ENCODE measurements at places on chromosomes 1 and 21. TPM values are rescaled to one million over a fixed set of nuclear protein-coding genes. Genes with fewer than 3 reads are reported as not detected.

Gene INSRR
- polyA plus RNA-seq, result 3.9 TPM

DNA sequence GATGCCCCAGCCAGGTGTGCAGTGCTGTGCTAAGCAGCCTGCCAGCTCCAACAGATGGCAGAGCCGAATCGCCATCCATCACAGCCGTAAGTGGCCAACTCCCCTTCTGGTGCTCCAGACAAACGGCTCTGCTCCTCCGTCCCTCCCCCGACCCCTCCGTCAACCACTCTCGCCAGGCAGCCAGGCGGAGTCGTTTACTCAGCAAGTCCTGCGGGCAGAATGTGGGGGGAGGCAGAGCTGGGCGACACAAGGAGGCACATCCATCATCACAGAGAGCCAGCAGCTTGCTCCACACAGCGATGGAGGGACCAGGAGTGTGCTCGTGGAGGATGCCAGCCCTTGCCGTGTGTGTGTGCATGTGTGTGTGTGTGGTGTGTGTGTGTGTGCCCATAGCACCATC lies 206.6 kb upstream of the GRIK3 start:
- DNase-seq, result no peak

DNA sequence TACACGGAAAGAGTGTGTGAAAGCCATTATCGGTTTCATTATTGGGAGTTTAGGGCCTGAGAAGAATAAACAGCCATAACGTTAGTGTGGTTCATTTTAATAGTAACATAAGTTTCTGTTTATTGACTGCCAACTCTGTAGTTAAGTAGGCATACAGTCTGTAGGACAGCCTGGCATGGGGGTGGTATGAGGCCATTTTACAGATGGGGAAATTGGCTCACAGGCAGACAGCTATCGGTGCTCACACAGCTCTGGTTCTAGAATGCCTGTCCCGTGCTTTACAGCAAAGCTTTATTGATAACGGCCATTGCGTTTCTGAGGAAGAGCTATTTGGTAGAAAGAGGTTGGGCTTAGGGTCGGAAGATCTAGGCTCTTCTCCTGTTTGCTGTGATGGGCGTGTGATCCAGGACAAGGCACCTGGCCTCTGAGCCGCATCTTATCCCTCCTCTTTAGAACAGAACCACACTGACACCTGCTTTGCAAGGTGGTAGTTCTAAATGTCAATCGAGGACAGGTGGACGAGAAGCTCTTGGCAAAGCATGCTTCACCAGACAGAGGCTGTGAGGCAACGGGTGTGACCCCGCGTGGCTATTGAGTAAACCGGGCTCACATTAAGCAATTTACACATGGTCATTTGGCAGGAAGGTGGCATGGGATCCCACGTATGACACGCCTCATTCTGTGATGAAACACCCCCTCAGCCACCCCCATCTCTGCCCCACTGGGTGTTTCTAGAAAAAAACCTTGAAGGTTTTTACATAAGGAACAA lies 14.9 kb downstream of the ETS2 start:
- no peak for DNase-seq

DNA sequence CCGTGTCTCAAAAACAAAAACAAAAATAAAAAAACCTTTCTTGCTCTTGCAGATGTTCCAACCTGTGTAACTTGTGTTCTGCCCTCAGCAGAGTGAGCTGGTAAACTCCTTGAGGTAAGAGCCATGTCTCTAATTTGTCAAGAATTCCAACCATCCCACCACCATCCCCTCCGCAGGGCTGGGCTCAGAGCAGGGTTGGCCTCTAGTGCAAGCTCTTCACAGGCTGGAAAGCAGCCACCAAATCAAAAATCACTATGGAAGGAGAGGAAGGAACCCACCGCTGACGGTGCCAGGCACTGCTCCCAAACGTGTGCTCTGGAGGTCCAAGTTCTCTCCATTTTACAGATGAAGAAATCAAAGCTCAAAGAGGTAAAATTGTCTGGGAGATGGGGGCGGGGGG lies 9.4 kb downstream of the PLEKHA6 start:
- DNase-seq, result no peak

Gene CCDC190
- not detected for polyA plus RNA-seq
